ENCODE measurements at places on chromosomes 5 and 9.
A peak's percentile ranks its signal among the peaks of the same experiment; 100 is the strongest.

GRCh38 chr5:143267186-143267585 lies 136.3 kb downstream of the NR3C1 start:
- no peak for DNase-seq

DNA sequence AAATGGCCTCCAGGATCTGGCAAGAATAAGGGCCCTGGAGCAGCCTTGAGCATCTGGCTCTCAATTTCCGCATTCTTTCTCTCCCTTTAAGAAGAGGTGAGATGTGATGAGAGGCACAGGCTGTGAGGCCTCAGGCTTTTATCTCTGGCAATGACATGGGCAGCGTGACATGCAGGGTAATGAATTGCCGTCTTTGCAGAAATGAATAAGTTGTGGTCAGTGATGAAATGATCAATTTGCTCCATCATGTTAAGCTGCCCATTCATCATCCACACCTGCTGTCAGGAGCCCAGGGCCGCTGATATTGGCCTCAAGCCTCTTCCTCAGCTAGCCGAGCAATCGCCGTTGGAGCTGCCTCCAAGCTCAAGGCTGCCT lies 265.3 kb downstream of the TRIM32 start:
- DNase-seq, result no peak

- DNase-seq, result no peak
Observed at GRCh38 chr9:132857031-132857430, 21.1 kb downstream of the AK8 start.

- no peak for DNase-seq
Observed at GRCh38 chr5:38648703-38649291, 92.4 kb upstream of the LIFR start.

DNA sequence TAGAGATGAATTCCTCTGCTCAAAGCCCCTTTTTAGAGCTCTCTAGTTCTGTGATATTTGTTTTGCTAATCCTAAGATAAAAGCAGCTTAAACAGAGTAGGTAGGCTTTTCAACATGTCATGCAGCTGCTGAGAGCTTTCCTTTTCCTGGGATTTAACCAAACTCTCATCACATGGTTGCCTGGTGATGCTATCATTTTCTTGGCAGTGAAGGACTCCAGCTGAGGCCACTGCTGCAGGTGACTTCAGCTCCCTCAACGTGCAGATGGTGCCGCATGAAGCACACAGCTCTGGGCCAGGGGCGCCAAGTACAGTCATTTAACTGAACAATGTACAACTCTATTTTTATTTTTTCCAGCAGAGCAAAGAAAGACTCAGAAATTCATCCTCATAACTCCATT lies 42.2 kb downstream of the SECISBP2 start:
- no peak for DNase-seq

DNA sequence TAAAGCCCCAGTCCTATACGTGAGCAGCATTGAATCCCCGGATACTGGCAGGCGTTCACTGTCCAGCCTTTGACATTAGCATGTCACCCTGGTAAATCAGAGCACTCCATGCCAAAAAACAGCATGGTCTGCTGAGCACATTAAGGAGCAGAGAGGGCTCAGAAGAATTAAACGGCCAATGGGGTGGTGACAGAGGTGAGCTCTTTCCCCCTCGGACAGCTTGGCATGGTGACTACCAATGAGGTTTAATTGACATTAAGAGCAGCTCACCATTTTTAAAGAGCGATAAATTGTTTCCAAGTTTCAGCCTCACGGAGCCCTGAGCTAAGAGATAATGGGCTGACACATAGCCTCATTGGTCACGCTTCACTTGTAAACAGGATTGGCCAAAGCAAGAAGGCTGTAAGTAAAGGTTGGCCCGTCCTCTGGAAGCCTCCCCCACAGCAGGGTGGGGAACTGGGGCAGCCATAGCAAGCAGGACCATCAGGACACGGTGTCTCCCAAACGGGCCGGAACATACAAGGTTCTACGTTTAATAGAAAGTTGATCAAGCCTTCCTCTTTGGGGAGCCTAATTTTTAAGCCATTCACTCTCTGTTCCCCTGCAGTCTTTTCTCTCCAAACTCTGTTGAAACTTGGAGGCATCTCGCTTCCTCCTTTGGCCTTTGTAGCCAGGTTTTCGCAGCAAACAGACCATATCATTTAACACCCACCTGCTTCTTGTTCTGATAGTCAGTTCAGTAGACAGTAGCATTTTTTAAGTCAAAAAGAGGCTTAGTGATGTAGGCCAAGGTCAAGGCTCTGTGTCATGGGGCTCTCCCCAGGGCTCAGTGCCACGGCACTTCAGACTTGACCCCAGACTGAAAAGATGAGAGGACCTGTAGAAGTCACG lies 25.9 kb downstream of the QRFP start:
- DNase-seq, result no peak

- DNase-seq, result no peak
Observed at GRCh38 chr5:41793141-41793770, 77.0 kb downstream of the OXCT1 start.

DNA sequence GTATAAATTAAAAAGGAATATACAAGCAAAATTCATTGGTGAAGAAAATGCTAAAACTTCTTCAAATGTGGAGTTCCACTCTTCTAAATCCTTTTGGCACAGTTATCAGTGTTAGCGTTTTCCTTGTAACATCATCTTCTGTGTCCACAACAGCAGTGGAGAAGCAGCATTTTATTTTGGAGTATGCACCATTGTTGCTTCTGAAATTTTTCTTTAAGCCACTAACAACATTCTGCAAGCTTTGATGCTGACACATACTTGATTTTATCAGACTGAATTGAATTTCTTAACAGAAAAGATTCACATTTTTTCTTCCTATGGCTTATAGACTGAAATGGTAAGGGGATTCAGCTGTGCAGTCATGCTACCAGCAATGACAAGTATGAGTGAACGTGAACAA lies 60.8 kb upstream of the PTGER4 start:
- no peak for DNase-seq

DNA sequence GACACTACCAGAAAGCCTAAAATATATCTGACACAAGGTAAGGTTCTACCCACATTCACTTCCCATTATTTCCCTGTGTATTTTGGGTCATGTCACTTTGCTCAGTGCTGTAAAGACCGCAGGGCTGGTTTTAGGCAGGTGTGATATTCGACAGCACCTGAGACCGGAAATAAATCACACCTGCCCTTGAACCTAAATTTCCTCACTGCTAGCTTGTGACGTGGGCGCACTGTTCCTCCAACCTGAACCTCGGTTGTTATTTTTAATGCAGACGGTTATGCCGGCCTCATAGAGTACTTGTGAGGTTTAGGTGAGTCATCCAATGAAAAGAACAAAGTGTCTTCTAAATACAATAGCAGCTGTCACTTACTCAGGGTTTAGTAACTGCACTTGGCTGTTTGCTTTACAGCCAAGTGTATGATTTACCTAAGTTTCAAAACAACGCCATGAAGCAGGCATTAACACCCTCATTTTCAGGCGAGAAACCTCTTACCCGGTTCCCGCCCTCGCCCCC lies 20.7 kb upstream of the ZNF782 start:
- DNase-seq, result peak; percentile 12

- no peak for DNase-seq
Observed at GRCh38 chr9:76269789-76270188, 124.4 kb downstream of the RFK start.

GRCh38 chr5:14143841-14144585 lies 871 bp downstream of the TRIO start:
- DNase-seq, result no peak

- no peak for DNase-seq
Observed at GRCh38 chr5:159102311-159102934, 2.7 kb upstream of the EBF1 start.

- no peak for DNase-seq
Observed at GRCh38 chr9:135336722-135337527, 142.7 kb upstream of the PPP1R26 start.

- no peak for DNase-seq
Observed at GRCh38 chr9:36940881-36941280, 93.2 kb downstream of the PAX5 start.

- no peak for DNase-seq
Observed at GRCh38 chr5:179271821-179272325, 73.4 kb downstream of the ADAMTS2 start.

GRCh38 chr9:3240656-3241268 lies 285.0 kb downstream of the RFX3 start:
- DNase-seq, result peak; percentile 67

GRCh38 chr5:60719329-60719728 lies 19.4 kb upstream of the DEPDC1B start:
- no peak for DNase-seq

DNA sequence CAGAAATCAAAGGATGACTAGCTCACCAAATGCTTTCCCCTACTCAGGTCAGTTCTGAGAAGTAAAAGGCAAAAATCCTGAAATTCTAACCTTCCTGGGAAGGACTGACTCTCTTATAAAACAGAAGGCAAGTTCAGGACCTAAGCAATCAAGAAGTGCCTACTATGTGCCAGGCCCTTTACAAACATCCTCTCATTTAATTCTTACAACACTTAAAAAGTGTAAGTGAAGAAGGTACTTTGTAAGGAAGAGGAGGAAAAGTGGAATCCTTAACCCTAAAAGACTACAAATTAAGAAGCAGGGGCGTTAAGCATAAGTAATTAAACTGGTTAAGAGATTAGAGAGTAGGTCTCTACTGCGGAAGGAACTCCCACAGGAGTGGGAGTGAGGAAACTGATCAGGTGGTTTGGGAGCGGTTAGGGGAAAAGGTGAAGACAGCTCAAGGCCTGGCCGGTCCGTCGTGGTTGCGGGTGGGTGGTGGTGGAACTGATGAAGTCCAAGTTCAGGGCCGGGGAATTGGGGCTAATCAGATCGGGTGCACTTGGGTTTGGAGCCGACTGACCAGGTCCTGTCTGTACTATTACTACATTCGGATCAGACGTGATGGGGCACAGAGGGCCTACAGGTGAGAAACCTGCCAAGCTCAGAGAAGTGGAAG lies 839 bp downstream of the MED27 start:
- no peak for DNase-seq

- DNase-seq, result no peak
Observed at GRCh38 chr9:89879701-89880100, 274.9 kb downstream of the GADD45G start.

DNA sequence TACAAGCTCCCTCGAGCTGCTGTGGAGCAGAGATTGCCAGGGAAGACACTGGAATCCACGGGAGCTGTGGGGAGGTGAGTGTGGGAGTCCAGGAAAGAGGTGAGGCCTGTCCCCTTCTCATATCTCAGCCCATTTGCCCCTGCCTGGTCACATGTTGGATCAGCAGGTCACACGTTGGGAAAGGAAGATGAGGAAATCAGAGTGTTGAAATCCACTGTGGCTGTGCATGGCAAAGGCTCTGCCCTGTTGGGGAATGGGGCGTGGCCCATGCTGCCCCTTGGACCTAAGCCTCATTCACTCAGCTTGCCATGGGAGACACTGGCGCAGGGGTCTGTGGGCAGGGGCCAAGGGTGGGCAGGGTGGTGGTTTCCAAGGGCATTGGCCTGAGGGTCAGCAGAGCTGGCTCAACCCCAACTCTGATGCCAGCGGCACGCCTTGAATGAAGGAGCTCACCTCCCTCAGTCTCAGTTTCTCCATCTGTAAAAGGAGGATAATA lies 85.4 kb upstream of the CPEB4 start:
- DNase-seq, result no peak

- DNase-seq, result no peak
Observed at GRCh38 chr5:158619083-158619788, 480.5 kb downstream of the EBF1 start.

GRCh38 chr5:135593141-135593540 lies 14.3 kb upstream of the CXCL14 start:
- no peak for DNase-seq

GRCh38 chr9:93267681-93268505 lies 84.0 kb downstream of the WNK2 start:
- no peak for DNase-seq

DNA sequence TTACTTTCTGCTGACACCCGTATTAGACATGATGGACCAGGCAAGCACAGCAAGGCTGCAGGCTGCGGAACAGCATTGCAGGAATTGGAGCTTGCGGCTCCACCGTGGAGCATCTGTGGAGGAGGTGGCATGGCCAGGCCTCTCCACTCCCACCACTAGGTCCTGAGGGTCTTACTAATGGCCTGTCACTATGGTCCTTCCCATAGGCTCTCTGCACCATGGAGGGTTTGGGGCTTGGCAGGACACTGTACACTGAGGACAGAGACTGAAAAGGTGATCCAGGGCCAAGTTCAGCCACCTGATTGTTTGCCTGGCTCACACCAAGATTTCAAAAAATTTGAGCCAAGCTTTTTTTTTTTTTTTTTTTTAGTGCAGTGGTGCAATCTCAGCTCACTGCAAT lies 14.3 kb upstream of the ZBTB43 start:
- DNase-seq, result no peak

DNA sequence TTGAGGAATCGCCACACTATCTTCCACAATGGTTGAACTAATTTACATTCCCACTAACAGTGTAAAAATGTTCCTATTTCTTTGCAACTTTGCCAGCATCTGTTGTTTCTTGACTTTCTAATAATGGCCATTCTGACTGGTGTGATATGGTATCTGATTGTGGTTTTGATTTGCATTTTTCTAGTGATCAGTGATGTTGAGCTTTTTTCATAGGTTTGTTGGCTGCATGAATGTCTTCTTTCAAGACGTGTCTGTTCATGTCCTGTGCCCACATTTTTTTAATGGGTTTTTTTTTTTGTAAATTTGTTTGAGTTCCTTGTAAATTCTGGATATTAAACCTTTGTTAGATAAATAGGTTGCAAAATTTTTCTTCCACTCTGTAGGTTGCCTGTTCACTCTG lies 615.9 kb downstream of the SEMA5A start:
- DNase-seq, result no peak
